ENCODE measurements at places on chromosomes 5 and 9.

GRCh38 chr5:173926359-173926758 lies 38.2 kb downstream of the CPEB4 start:
- no peak for DNase-seq

GRCh38 chr9:123132696-123133095 lies 99.2 kb downstream of the GPR21 start:
- DNase-seq, result no peak

DNA sequence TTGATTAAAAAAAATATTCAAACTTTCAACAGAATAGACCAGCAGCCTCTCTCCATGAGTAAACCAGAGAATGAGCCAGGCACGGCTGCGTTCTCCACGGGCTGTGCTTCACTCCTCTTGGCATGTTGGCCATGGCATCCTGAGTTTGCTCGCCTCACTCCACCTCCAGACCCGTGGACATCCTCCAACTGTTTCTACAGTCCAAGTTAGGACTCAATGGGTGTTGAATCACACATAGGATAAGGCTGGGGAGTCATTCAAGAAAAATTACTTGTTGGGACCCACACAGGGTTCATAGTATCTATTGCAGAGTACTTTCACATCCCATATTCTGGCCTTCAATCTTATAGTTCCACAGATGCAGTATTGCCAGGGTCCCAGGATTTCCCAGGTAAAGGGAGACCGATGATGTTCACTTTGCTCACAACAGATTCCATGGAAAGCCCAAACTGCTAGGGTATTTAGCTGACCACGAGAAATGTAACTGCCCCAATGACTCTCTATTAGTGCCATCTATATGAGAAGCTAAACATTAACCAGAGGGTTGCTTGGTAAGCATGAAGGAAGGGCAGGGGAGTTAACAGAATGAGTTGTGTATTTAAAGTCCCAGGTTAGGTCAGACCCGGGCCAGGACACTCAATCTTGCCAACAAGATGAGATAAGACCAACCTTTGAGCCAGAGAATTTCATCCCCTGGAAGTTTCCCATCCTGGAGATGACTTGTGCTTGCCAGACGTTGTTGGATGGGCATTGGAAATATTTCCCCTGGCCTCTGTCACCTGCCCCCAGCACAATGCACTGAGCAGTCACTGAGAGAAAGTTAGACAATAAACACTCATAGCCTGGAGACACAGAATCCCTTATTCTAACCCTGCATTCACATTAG lies 19.7 kb upstream of the GDA start:
- DNase-seq, result no peak

GRCh38 chr9:70105147-70105546 lies 61.5 kb downstream of the MAMDC2 start:
- DNase-seq, result no peak

DNA sequence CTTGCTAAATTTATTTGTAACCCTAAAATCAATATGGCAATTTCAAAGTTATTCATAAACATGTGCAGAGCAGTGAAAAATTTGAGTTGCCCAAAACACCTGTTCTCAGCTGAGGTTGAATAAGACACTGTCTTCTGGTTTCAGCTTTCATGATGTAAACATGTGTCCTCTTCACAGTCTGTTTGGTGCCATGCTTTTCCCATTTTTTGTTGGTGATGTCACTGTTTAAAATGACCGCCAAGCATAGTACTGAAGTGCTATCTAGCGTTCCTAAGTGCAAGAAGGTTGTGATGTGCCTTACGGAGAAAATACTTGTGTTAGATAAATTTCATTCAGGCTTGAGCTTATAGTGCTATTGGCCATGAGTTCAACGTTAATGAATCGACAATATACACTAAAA lies 580.8 kb downstream of the ACTL7B start:
- no peak for DNase-seq

DNA sequence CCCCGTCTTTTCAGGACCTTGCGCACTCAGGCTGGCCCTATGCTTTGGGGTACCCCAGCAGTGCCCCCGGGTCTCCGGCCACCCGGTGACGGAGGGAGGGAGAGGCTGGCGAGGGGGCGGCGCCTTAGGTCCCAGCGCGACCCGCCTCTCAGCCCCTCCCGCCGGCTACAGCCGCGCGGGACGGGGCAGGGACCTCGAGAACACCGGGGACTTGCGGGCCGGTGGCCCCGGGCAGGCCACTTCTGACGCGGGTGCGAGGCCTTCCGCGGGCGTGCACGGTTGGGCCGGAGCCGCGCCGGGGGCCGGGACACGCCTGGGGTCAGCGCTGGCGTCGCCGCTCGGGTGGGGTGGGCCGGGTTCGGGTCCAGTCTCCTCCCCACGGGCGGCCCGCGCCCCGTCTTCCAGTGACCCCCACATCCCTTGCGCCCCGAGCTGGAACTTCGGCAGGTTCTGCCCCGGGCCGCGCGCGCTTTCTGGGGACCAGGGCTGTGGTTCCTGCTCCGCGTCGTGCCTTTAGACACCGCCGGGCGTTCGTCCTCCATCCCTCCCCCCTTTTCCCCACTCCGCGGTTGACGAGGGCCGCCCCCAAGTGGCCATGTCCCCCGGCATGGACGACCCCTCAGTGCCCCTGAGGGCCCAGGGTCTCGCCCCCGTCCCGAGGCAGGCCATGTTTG lies 3.8 kb upstream of the SQSTM1 start:
- DNase-seq, result no peak

DNA sequence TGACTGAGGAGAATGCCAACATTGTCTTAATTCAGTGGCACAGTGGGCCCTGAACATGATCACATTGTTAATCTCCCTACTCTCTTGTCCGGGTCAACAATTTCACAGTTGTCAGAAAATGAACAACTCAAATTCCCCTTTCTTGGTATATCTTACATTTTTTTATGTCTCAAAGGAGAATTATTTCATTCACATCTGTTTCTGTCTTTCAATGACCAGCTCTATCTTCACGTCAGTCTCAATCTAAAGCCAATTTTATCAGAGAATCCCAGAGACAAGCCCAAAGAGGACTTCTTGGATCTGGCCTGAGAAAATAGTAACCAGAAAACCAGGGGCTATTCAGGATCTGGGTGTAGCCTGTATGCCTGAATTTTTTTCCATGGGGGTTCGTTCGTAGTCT lies 477.5 kb downstream of the PDE4D start:
- no peak for DNase-seq

DNA sequence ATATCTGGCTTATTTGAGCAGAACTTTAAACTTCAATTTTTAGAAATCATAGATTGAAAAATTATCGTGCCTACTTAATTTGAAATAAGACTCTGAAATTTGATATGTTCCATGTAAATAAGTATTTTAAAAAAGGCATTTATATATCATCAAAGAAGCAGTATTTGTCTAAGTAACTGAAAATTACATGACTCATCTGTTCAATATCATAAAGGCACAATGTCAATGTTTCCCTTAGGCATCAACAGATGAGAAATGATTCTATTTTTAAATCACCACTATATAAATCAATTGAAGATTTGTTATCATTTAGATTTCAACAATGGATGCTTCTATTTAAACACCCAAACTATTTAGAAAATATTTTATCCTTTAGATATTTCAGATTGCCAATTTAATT lies 142.9 kb upstream of the POU5F2 start:
- no peak for DNase-seq

DNA sequence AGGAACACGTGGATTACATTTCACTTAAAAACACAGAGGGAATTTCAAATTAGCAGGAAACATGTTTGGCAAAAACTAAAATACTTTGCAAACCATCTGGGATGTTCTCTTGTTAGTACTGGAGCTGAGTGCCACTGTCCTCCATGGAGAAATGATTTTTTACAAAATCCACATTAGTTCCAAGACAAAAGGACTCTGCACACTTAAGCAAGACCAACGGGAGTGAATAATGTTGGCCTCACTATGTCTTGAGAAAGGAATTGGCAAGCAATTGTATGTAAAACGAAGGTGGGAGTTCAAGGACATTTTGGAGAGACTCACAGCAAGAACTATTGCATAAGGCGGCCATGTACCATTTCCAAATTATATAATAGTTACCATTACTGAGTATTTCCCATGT lies 547.5 kb downstream of the EBF1 start:
- no peak for DNase-seq

GRCh38 chr5:151072630-151073025 lies 8.2 kb downstream of the TNIP1 start:
- no peak for DNase-seq

GRCh38 chr5:169522851-169523250 lies 60.7 kb upstream of the SPDL1 start:
- DNase-seq, result no peak

- DNase-seq, result no peak
Measured at GRCh38 chr5:2741956-2742355, 9.5 kb downstream of the IRX2 start.

- DNase-seq, result no peak
Measured at GRCh38 chr9:133818444-133818843, 80.3 kb upstream of the SARDH start.

DNA sequence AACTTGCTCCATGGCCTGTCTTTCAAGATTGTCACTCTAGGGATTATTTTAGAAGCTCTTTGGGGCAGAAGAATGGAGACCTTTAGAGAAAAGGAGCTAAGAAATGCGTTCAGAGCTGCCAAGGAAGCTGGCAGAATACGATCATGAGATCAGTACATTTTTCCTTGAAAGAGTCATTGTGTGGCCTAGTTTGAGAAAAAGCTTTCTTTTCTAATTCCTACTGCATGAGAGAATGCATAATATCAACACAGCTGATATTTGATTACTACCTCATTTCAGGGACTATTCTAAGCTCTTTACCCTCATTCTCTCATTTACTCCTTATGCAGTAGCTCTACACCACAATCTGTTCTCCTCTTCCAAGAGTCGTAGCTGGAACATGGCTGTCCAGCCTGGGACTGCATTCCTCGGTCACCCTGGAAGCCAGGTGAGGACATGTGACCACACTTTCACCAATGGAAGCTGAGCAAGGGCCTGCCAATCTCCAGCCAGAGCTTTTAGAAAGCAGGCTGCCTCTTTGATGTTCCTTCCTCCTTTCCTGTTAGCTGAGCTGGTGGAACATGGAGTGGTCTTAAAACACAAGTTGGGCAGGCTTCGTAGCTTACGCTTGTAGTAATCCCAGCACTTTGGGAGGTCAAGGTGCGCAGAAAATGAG lies 99.3 kb upstream of the LHFPL2 start:
- DNase-seq, result no peak

GRCh38 chr9:33049680-33050361 lies 24.7 kb downstream of the DNAJA1 start:
- no peak for DNase-seq

DNA sequence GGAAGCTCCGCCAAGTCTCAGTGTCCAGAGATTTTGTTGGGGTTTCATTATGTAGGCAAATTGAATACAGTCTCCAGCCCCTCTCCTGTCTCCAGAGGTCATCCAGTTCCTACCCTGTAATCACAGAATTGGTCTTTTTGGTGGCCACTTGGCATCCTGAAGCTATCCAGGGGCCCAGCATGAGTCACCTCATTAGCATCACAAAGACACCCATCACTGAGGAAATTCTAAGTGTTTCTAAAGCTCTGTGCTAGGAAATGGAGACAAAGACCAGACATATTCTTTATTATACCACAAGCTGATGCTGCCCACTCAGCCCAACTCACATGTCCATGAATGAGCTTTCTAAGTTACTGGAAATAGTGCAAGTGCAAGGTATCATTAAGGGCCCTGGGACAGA lies 229.9 kb downstream of the DOCK8 start:
- no peak for DNase-seq

DNA sequence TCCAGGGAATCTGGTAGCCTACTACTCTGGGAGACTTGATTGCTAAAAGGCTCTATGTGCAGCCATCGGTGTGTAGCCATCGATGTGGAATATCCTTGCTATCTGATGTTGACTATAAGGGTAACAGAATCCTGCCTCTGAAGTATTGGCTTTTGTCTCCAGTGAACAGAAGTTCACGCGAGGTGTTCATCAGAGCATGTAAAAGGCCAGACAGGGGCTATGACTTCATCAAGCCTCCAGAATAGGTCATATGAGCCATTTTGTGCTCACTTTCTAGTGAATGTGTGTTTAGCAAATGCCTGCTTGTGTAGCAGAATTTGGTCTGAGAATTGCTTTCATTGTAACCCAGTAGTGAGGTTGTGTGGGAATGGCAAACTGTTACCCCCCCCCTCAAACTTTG lies 66.8 kb upstream of the RAD23B start:
- DNase-seq, result no peak

- DNase-seq, result no peak
Measured at GRCh38 chr5:73906277-73906676, 280.3 kb downstream of the ARHGEF28 start.

DNA sequence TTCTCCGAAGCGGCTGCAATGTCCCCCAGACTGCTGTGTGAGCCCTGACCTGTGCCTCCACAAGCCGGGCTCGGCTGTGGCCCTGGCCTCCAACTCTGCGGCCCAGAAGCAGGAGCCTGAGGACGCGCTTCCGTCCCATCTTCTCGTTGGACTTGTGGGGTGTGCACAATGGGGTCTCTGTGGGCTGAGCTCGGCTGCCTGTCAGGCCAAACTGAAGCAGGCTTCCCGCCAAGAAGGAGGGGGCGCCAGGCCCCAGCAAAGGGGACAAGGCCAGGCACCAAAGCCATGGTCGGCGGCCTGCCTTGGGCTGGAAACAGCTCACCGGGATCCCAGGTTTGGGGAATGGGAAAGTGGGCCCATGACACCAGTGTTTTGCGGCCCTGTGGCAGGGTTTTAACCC lies 4.1 kb downstream of the NOTCH1 start:
- DNase-seq, result no peak

DNA sequence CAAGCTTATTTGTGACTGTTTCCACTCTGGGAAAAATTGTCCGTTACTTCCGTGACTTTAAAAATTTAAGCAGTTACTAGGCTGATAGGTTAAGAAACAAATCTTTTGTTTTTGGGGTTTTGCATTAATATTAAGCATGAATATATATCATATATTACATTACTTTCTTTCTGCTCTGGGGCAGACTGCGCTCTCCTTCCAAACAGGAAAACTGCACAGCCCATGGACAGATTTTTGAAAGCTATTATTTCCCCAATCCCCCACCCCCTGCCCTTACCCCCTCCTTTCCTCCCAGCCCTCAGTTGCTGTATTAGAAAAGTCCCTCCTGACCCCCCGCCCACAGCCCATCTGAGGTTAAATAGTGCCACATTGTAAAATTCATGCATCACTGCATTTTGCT lies 50.4 kb downstream of the G3BP1 start:
- no peak for DNase-seq

DNA sequence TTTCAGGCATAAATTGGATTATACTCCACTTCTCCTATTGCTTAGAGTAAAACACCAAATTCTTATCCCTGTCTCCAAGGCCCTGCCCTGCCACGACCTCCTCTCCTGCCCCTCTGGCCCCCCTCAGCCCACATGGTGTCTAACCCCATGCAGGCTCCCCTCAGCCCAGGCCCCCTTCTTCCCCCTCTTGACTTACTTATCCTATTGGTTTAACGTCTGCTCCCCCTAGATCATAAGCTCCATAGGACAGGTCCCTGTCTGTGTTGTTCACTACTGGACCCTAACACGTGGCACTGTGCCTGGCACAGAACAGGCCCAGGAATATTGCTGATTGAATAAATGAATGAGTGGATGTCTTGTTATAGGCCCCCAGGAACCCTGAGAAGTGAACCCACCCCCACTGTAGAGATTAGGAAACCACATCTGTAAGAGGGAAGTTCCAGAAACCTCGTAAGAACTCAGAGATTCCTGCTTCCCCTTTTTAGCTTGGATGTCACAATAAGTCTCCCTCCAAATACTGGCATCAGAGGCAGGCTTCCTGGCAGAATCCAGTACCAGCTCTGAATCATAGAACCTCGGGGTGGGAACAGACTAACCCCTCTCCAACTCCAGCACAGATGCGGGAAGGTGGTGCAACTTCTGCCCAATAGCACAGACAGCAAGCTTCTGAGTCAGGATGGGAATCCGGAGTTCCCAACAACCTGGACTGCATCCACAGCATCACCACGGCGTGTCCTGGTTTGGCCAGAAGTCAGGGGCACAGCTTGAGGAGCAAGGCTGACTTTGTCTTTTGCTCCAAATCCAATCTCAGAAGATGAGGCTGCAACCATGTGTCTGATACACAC lies 31.5 kb downstream of the HRH2 start:
- DNase-seq, result no peak

Data from stimulated activated CD8-positive, alpha-beta memory T cell treated with anti-CD3 and anti-CD28 coated beads, Interleukin-4, amount 100 ng/mL, for 48 hours (primary cell).